ENCODE measurements at places on chromosomes 11 and 22.

DNA sequence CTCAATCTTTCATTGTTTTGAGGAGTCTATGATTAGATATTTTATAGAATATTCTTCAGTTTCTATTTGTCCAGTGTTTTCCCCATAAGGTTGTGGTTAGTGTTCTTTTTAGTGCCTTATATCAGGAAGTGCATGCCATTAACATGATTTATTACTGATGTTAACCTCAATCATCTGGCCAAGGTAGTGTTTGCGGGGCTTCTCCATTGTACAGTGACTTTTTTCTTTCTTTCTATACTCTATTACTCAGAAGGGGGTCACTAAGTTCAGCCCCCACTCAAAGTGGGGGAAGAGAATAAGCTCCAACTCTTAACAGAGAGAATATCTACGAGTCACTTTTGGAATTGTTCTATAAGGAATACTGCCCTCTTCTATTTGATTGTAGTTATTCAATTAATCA, 415.8 kb downstream of the DYNC2H1 start:
- DNase-seq = no peak

DNA sequence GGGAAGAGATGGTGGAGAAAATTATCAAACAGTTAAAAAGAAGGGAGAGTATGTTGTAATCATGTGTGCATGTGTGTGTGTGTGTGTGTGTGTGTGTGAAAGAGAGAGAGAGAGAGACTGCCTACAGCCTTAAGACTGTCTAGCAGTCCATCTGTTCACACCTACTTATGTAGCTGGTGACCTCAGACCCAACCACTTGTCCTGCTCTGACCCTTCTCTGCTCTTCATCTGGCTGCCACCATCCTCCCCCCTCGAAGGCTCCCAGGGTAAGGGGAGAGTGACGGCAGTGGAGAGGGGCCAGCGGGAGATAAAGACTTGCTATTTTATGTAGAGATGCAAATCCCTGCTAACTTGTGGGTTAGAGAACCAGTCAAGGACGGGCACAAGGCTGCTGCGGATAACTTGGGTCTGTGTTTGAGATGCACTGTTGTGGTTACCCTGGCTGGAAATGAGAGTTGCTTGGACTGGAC, 24.9 kb upstream of the GRAMD1B start:
- no peak for DNase-seq

DNA sequence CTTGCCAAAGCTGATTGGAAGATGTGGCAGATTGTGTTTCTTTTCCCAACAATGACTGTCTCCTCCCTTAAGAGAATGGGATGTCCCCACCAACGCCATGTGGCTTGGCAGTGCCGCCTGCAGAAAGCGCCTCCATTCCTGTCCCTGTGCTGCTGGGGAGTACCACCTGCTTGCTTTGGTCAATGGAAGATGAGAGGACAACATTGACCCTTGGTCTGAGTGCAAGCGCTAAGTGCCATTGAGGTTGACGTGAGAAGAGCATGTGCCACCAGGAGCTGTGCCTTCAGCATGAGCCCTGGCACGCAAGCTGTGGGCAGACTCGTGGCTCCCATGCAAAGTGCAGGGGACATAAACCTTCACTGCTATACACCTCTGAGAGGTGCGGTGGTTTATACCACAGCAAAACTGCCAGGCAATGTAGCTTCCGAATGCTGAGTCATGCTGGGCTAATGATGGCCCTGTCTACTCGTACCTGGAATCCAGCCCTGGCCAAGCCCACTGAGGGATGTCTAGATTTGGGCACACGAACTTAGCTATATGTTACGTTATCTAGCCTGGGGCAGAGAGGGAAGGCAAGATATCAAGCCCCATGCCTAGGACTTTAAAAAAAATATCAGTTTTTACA, 41.9 kb downstream of the MYEOV start:
- DNase-seq = no peak

DNA sequence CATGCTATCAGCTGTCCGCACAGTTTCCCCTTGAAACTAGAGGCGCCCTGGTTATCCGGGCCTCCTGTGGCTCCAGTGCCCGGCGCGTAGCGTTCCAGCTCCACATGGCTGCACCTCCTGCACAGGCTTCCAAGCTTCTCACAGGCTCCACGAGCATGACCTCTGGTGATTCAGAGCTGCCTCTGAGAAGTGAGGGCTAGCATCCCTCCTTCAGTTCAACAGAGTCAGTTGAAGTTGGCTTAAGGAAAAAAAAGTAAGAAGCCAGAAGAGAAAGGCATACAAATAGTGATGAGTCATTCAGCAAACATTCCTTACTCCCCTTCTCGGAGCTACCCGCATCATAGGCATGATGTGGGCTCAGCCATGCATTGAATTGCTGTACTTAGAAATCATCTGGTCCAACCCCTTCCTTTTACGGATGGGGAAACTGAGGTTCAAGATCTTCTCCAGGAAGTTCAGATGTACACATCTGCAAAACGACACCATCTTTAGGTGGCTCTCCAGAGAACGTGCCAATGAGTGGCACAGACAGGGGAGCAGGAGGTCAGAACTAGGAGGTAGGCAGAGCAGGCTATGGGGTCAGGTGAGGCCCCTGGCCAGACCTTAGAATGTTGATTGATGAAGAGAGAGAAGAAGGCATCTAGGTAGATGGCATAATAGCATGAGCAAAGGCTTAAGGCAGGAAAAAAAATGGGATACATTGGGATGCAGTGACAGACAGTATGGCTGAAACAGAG, 216.3 kb upstream of the TBCEL start:
- no peak for DNase-seq

DNA sequence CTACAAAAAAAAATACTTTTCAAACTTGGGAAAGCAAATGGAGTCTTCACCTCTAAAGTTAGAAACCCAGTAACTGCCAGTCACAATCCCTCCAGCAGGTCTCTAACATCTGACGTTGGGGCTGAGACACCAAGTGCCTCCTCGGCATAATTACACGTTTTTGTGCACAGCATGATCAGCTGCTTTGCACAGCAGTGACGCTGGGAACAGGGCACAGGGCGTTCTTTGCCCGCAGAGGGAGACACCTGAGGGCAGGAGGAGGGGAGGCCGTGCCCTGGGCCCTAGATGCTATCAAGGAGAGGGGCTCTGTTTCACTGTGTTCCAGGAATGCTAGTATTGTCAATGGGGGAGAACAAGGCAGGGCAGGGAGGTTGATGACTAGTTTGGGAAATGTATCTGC, 120.1 kb downstream of the PARVA start:
- no peak for DNase-seq

GRCh38 chr11:130213979-130214281, 54.3 kb downstream of the ST14 start:
- no peak for DNase-seq

DNA sequence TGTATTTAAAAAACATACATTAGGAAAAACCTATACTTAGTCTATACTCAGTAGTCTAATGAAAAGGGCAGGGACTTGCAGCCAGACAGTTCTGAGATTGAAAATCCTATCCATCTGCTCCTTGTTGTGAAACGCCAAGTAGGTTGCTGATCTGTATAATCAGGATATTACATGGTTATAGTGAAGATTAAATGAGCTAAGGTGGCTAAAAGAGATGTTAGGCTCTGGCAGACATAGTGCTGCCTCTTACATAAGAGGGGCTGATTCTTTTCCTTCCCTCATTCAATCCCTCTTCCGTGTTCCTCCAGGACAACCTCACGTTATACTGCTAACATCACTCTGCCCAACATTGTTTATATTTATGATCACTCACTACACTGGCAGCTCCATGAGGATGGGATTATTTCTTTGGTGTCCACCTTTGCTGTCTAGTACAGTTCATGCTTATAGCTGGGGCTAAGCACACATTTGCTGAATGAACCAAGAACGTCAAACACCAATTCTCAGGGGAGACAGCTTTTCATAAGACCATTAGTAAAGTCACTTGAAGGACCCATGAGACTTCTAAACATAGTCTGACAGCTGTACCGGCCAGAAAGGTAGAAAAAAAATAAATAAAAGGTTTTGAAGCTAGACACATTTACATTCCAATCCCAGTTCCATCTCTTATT, 46.3 kb downstream of the GAB2 start:
- no peak for DNase-seq

DNA sequence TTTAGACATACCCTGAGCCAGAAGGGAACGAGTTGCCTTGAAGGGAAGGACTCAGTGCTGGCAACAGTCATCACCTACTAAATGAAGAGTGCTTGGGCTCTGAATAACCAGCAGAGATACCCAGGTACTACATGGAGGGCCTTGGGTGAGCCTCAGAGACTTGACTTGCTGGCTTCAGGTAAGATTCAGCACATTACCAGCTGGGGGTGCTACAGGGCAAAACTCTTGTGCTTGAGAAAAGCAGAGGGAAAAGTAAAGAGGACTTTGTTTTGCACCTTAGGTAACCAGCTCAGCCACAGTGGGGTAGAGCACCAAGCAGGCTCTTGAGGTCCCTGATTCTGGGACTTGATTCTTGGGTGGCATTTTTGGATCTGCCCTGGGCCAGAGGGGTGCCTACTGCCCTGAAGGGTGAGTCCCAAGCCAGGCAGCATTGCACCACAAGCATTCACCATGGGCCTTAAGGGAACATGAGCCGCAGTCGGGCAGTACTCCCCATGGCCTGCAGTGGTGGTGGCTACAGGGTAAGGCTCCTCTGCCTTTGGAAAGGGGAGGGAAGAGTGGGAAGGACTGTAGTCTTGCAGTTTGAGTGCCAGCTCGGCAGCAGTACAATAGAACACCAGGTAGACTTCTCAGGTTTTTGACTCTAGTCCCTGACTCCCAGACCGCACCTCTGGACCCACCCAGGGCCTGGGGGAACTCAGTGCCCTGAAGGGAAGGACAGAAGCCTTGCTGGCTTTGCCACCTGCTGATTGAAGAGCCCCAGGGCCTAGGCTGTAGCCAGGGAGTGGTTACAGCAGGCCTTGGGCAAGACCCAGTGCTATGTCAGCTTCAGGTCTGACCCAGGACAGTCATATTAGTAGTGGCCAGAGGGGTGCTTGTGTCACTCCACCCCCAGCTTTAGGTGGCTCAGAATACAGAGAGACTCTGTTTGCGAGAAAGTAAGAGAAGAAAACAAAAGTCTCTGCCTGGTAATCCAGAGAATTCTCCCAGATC, 22.7 kb upstream of the PLEKHA7 start:
- no peak for DNase-seq

DNA sequence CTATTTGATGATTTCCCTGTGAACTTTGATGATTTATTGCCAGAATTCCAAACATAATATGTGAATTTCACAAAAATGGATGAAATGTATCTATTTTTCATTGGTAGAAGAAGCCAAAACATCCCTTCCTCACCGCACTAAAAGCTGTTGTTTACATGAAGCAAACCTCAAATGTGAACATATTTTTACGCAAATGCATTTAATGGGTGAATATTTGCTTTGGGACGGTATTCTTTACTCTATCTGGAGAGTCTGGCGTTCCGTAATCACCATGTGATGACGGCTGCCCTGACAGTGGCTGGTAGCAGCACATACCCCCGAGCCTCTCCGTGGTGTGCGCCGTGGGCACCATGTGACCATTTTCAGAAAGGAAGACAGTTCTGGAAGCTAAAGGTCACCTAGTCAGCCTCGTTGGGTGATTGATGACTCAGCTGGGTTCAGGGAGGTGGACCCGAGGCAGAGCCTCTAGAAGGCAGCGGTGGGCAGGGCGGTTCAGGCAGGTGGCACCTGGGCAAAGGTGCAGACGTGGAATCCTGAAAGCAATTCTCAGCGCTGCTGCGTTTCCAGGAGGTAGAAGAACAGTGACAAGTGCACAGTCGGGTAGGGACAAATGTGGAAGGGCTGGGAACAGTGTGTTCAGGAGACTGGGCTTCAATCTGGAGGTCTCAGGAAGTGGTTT, 45.3 kb downstream of the PPARA start:
- DNase-seq = no peak

Measured in CD4-positive, alpha-beta T cell (primary cell).